Fibroblast of skin of abdomen (primary cell): ENCODE measurements at places on chromosomes 5 and 9.
A peak's percentile ranks its signal among the peaks of the same experiment; 100 is the strongest.

- DNase-seq = no peak
These were observed 452.8 kb upstream of the PTGER4 start for GRCh38 chr5:40226906-40227305.

DNA sequence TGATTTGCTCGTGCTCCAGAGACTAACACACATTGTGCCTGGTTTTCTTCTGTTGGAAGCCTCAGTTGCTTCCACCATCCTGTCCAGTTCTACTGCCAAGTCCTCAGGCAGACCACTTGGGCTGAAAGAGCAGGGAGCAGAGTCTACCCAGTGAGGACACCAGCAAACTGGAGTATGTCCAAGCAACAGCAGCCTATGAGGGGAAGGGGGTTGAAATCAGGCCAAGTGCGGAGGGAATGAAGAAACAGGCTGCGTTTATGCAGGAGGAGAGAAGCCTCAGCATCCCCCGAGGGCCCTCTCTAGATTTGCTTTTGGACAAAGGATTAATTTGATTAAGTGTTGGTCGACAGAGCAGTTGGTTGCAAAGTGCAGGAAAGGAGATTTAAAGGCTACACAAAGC, 14.5 kb downstream of the DOCK2 start:
- no peak for DNase-seq

DNA sequence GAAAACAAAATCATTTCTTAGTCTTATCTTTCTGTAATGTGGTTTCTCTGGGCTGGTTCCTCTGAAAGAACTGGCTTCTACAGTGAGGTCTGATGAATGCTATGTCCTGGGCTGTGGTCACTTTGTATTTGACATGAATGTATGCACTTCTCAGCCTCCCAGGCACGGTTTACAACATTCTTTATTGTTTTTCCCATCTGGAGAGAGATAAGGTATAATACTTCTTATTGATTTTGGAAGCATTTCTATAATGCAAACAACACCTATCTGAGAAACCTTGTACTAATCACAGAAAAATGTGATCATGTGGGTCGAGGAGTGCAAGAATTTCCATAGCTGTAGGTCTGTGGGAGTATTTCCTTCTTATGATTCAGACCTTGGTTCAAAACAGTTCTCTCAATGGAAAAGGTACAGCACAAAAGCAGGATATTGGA, 46.9 kb downstream of the ACTBL2 start:
- DNase-seq = peak; percentile 91

GRCh38 chr5:94691291-94691690, 72.8 kb downstream of the SLF1 start:
- DNase-seq = no peak

DNA sequence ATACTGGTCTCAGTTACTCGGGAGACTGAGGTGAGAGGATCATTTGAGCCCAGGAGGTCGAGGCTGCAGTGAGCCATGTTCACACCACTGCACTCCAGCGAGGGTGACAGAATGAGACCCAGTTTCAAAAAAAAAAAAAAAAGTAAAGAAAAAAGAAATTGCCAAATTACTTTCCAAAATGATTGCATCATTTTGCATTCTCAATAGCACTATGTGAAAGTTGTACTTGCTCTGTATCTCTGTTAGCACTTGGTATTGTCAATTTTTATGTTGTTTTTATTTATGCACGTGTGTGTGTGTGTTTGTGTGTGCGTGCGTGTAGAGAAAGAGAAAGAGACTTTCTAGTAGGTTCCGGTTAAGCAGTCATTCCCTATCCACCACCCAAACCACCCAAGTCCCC, 328.4 kb downstream of the RAB3C start:
- no peak for DNase-seq

- DNase-seq = no peak
These were observed 18.4 kb downstream of the RNF130 start for GRCh38 chr5:180053061-180053602.

DNA sequence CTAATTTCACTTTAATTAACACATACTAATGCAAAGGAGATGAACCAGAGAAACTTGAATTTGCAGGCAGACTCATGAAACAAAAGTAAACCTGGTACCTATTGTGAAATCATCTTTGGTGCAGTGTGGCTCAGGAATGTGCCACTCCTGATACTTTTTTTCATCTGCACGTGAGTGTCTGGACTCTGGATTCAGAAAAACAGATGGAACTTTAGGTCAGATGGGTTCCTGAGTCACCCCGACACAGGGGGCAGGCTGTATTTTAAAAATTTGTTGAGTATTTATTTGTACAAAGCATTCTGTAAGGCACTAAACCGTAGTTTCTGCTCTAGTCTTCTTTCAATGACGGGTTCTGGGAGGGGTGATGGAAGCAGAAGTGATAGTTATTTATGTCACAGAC, 52.2 kb upstream of the TUT7 start:
- peak; percentile 66 for DNase-seq

GRCh38 chr5:112732131-112732530, 5.6 kb upstream of the APC start:
- no peak for DNase-seq

- peak; percentile 22 for DNase-seq
These were observed 208.6 kb downstream of the EPB41L4A start for GRCh38 chr5:112210430-112211005.

DNA sequence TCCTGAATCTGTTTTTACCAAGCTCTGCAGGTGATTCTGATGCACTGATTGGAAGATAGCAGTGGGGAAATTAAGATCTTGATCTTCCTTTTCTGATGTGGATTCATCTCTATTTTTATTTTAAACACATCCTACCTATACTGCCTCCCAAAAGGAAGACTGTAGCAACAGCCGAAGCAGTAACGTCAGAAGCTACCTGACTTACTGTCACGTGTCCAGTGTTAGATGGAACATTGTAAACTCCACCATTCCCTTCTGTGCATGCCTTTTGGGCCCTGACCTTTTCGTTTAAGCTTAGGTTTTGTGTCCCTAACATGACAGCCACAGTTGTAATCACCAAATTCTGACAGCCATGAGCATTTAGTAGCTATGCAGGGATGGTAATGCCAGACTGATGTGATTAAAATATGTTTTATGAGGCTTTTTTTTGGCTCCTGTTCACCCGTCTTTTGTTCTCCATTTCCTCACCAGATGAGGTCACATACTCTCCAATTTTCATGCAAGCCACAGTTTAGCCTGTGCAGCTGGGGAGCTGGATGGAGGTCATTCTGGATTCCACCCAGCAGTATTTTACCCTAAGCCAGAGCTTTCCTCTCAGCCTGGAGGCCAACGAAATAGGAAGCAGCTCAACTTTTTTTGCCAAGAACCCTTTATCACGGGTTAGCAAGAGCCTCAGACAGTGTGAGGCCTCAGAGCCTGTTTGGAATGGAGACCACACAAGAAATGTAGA, 15.6 kb upstream of the FOXD1 start:
- DNase-seq = peak; percentile 74

GRCh38 chr9:84996029-84996428, 326.5 kb downstream of the NTRK2 start:
- DNase-seq = peak; percentile 66

DNA sequence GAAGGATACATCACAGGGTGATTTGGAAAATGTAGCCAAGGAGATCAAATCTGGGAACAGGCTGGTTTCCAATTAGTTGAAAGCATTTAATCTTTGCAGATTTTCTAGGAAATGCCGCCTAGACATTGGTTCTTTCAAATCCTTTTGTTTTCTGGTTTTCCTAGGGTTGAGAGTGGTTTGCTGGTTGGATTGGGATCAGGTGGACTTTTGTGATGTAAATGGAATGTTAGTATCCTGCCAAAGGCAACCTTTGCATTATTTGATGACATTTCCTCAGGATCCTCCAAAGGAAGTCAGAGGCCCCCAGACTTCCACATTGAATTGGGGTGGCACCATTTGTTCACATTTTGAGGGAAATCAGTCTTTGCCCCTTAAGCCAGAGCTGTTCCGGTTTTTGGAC, 245.5 kb upstream of the RPS23 start:
- DNase-seq = no peak

DNA sequence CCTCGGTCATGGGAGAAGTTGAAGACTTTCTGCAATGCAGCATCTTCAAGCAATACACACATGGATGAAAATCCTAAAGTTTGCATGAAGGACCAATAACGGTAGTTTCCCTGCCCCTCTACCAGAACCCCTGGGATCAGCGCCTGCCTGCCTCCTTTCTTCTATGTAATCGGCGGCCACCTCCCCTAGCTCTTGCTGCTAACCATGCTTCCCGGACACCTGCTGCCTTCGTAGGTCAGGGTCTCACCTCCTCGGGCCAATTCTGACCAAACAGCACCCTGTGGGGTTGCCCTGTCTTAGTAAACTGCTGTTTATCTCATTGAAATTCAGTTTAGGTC, 388 bp upstream of the MED10 start:
- DNase-seq = no peak

GRCh38 chr5:125129151-125129806, 382.8 kb upstream of the ZNF608 start:
- no peak for DNase-seq

DNA sequence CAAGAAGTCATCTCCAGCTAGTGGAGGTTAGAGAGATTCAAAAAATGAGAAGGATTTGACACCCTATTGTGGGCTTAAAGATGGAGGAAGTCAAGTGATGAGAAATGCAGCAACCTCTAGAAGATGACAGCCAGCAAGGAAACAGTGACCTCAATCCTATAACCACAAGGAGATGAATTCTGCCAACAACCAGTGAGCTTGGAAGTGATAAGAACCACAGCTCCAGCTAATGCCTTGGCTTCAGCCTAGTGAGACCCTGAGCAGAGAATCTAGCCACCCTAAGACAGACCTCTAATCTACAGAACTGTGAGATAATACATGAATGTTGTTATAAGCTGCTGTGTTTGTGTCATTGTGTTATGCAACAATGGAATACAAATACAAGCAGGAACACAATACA, 262.4 kb downstream of the GRIA1 start:
- DNase-seq = peak; percentile 66

DNA sequence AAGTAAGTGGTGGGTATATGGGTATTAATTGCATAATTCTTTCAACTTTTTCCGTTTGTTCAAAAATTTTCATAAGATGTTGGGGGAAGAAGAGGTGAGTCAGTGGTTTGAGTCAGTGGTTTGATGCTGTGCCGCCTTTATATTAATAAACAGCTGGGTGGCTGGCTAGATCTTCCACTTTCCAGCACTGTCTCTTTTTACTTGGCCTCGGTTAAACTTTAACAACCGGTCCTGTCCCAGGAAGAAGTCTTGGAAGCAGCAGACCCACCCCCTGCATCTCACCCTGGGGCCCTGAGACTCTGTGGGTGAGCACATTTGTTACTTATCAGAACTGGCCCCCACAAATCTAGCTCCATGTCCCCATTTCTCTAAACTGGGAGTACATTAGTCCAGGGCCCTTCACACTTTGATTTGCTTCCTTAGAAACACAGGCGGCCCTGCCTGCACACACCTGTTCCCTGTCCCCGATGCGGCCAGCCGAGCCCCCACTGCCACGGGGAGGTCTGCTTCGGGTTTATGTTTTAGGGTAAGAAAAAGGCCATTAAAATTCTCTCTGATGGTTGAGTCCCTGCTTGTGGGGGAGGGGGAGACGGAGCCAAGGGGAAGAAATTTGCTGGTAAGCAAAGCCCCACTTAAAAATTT, 90.7 kb downstream of the PTCH1 start:
- no peak for DNase-seq

DNA sequence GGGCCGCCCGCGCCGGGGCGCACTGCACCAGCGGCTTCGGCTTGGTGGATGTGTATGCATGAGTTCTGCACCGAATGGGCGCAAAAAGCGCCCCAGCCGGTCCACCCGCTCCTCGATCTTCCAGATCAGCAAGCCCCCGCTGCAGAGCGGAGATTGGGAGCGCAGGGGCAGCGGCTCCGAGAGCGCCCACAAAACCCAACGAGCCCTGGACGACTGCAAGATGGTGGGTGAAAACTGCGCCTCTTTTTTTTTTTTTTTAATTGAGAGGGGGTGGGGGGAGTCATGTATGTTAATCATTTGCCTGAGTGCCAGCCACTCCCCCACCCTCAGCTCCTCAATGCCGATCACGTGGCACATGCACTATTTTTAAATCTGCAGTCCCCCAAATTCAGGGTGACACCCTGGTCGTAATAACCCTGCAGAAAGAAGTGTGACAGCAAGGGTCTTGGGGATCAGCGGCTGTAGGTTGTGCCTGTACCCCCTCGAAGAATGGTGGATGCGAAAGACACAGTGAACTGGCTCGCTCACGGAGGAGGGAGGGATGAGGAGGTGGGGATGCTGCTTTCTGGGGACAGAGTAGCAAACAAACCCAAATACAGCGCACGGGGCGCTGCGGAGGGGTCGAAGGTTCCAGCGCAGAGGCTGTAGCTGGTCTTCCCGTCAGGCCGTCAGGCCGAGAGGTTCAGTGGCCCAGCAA, 900 bp downstream of the RGS7BP start:
- DNase-seq = no peak

DNA sequence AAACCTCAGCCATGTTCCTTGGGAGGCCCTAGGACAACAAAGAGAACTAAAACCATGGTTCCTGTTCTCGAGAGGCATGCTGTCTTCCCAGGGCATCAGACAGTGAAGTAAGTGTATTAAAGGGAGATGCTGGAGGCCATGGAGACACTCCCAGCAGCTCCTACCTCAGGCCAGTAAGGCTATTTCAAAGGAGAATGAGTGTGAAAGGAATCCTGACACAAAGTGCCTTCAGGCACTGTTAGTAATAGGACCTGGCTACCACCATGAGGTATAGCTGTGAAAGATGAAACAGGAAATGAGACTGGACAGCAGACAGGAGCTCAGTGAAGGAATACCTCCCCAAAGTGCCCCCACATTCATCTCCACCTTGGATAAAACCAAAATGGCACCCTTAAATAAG, 71.0 kb downstream of the FANCC start:
- DNase-seq = no peak

- DNase-seq = peak; percentile 26
These were observed 445.0 kb upstream of the RIOK2 start for GRCh38 chr5:97628031-97628430.

- DNase-seq = no peak
These were observed 43.5 kb downstream of the SLC12A7 start for GRCh38 chr5:1068204-1068894.

GRCh38 chr9:111985315-111985714, 88.7 kb downstream of the UGCG start:
- DNase-seq = no peak

GRCh38 chr5:124644138-124644537, 102.3 kb downstream of the ZNF608 start:
- peak; percentile 66 for DNase-seq

- DNase-seq = peak; percentile 2
These were observed 65.1 kb upstream of the CCDC152 start for GRCh38 chr5:42691413-42691937.
